ENCODE measurements at places on chromosomes 5 and 9. TPM values are rescaled to one million over a fixed set of nuclear protein-coding genes. Genes with fewer than 3 reads are reported as not detected.

DNA sequence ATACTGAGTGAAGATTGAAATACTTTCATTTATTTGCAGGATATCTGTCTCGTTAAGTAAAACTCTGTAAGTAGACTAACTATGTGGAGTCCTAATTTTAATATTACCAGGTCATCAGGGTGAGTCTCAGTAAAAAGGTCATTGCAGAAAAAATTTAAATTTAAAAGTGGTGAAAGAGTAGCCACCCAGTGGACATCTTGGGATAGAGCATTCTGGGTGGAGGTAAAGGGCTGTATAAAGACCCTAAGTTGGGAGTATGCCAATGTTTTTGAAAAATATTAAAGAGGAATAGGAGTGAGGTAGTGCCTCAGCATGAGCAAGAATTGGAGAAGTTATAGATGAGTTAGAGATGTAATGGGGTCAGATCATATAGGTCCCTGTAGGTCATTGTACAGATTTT lies 145.5 kb downstream of the HMHB1 start:
- no peak for DNase-seq

- no peak for DNase-seq
Measured at GRCh38 chr9:23682891-23683431, 143.1 kb downstream of the ELAVL2 start.

DNA sequence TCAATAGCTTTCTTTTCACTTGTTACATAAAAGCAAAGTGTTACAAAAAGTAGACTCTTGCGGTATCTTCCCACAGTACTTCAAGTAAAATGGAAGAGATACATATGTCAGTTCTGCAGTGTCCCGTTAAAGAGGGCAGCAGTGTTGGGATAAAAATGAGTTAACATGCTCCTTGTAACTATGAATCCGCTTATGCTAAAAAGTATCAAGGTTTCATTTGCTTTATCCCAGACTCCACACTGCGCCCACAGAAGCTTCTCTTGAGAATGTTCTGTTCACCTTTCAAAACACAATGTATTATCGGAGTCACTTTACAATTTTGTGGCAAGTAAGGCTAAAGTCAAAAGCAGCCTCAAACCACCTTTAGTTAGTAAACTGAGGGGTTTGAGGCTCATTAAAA lies 790 bp downstream of the PTAR1 start:
- no peak for DNase-seq

GRCh38 chr5:142777850-142778249 lies 7.7 kb downstream of the ARHGAP26 start:
- DNase-seq: no peak

DNA sequence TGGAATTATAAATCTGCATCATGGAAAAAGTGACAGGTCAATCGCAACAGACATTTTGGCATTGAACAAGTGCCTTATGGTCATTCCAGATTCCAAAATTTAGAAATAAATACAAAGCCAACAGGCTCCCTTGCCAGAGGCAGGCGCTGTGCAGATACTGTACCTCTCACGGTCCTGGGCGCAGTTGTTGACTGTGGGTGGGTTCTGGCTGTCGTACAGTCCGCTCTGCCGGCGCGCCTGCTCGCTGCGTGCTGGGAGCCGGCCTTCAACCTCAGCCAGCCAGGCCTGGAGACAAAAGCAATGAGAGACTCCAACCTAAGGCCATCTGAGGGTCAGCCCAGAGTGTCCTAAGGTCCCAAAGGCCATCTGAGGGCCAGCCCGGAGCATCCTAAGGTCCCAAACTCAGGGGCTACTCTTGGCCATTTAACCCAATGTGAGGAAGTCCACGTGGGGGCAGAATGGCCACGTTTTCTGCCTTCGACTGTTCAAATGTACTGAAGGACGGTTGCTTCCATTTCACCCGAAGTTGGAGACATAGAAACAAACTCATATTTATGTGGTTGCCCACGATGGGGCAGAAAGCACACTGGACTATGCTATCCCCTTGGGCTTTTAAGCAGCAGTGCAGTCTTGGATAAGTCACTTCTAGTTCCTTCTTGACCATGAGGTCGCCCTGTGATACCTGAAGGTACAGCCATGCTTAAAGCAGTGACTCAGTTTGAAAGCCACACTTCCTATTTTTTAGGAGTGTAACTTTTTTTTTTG lies 65.2 kb downstream of the USP20 start:
- DNase-seq: no peak

- DNase-seq: no peak
Measured at GRCh38 chr5:171989276-171989675, 17.2 kb downstream of the FBXW11 start.

DNA sequence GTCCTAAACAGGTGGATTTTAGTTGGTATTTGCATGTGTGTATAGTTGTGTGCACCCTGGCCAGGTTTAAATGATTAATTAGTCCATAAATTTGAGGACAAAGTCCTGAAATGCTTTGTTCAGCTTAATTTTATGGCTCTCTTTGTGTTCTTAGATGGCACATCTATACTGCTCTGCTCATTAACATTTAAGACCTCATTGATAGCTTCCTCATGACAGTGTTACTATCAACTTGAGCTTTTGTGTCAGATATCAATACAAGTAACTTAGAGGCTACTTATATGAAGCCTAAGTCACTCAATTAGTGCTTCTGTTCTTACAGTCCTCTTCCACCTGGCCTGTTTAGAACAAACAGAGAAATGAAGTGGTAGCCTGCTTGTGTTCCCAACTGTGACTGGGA lies 240.9 kb downstream of the TRPM3 start:
- no peak for DNase-seq

CNOT8 gene
- polyA plus RNA-seq: 74.6 TPM

NPR3 gene
- polyA plus RNA-seq: 31.2 TPM
